ENCODE measurements at places on chromosomes 6 and 20.

DNA sequence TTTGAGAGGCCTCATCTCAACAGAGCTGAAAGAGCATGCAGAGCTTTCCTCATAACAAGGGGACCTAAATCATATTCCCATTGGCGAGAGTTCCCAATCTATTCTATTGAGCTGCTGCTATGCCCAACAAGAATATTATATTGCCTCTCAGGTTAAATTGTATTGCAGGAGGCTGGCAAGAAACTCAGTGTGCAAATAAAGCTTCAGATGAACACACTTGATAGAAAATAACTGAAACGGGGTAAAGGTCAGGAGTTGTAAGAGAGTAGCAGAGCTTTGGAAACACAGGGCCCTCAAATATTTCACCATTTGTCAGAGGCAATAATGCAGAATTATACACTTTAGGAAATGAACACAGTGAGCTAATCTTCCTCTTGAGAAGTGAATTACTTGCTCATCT is 364.3 kb upstream of the SPTLC3 start:
- DNase-seq: no peak

GRCh38 chr6:157672726-157673412 is 150.2 kb upstream of the SNX9 start:
- no peak for DNase-seq

- no peak for DNase-seq
These were observed 400.3 kb upstream of the SASH1 start for GRCh38 chr6:147942363-147942762.

DNA sequence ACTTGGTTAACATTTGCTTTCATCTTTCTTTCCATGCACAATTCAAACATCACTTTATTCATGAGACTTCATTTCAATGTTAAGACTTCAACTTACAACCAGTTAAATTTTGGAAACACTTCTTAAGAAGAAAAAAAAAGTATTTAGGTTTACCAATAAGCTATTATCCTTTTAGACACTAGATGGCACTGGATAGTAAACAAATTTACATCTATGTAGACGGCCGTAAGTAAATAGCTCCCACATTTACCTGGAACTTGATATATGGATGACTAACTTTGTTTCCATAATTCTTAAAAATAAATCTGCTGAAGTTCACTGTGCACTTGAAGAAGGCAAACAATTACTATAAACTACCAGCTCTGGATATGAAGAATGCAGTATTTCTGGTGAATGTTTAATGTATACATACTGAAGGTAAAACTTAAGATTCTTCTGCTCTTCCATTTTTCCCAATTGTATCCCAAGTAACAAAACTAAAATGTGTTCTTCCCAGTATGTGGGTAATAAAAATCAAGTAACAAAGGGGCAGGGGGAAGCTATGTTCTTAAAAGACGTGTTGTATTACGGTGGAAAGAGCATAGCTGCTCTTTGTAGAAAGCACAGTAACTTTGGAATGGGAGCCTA is 130.6 kb upstream of the C6orf118 start:
- DNase-seq: no peak

GRCh38 chr20:61353261-61354000 is 101.4 kb downstream of the CDH4 start:
- no peak for DNase-seq

GRCh38 chr20:41078329-41078728 is 49.7 kb downstream of the TOP1 start:
- DNase-seq: no peak

GRCh38 chr20:63689046-63690002 is 7.1 kb upstream of the TNFRSF6B start:
- DNase-seq: no peak

- no peak for DNase-seq
These were observed 230.6 kb downstream of the UTRN start for GRCh38 chr6:144515761-144516160.

- no peak for DNase-seq
These were observed 15.6 kb upstream of the GCNT2 start for GRCh38 chr6:10505529-10505928.

- no peak for DNase-seq
These were observed 118.2 kb downstream of the CARMIL1 start for GRCh38 chr6:25397406-25397805.

GRCh38 chr20:24897974-24898373 is 51.1 kb upstream of the CST7 start:
- DNase-seq: no peak

DNA sequence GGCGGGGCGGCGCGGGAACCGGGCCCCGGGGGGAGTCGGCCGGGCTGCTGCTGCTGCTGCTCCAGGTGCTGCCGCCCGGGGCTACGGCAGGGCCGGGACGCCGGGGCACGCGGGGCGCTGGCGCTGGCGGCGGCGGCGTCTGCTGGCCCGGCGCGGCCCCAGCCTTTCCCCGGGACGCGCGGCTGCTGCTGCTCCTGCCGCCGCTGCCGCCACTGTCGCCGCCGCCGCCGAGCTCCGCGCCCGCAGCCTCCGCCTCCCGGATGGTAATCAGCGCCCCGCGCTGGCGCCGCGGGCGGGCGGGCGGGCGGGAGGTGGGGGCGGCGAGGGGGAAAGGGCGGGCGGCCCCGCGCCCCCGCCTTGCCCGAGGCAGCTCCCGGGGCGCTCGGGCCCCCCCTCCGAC is 306 bp downstream of the EBF4 start:
- DNase-seq: no peak

DNA sequence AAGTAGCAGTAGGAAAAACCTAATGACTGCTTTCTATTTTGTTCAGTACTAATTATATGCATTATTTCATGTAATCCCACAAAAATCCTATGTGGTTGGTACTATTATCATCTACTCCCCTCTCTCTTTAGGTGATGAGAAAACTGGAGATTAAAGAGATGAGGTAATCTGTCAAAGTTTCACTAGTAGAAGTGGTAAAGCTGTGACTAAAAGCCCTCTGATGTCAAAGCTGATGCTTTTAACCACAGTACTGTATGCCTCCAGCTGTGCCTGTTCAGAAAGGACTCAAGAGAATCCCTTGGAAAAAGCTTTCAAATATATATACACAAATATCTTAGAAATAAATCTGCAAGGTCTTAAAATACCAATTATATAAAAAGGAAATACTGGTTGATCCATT is 38.0 kb downstream of the PHIP start:
- no peak for DNase-seq

GRCh38 chr6:142566628-142567396 is 265.0 kb downstream of the ADGRG6 start:
- peak; percentile 75 for DNase-seq

- no peak for DNase-seq
These were observed 10.5 kb downstream of the NKX2-2 start for GRCh38 chr20:21503345-21503744.

DNA sequence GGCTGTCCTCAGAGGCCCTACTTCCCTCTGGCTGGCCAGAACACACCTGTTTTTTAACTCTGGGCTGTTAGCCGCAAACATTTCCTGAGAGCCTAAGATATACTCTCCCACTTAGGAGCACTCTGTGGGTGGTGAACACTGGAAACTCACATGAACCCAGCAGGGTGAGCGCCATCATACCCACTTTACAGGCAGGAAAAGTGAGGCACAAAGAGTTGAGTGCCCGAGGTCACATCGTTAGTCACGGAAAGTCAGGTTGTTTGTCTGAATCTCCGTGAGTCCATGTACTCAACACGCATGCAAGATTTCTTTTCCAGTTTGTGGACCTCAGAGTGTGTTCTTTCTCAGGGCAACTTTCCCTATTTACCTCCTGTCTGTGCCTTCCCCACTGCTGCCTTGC is 1.9 kb downstream of the BAK1 start:
- DNase-seq: no peak

- DNase-seq: no peak
These were observed 79.4 kb downstream of the GFOD1 start for GRCh38 chr6:13407709-13408695.

All from stimulated activated naive CD8-positive, alpha-beta T cell treated with anti-CD3 and anti-CD28 coated beads, Interleukin-15, Interleukin-2, amounts not matched to agents 100 U/mL and 50 U/mL, for 24 hours (primary cell).